ENCODE measurements at places on chromosomes 11 and 22.

DNA sequence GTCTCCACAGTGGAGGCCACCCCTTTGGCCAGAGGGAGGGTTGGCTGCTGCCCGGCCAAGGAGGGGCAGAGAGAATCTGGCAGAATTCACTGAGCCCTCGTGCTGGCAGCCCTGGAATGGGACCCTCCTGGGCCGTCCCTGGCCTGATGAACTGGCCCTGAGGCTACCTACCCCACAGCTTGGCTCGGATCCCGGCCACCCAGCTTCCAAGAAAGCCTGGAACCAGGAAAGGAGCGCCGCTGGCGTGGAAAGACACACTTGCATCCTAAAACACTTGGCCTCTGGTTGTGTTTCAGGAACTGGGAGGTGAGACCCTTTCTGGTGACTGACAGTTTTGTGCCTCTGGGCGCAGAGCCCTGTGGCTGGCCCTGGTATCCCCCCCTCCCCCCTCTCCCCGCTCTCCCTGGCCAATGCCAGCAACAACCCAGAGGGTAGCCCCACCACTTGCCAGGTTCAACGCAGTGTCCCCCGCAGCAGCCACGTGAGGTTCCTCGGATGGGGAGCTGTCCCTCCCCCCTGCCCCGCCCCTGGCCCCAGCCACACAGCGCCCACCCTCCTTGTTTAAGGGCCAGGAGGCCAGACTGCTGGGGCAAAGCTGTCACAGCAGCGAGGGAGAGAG lies 693 bp downstream of the NFAM1 start:
- DNase-seq: no peak

DNA sequence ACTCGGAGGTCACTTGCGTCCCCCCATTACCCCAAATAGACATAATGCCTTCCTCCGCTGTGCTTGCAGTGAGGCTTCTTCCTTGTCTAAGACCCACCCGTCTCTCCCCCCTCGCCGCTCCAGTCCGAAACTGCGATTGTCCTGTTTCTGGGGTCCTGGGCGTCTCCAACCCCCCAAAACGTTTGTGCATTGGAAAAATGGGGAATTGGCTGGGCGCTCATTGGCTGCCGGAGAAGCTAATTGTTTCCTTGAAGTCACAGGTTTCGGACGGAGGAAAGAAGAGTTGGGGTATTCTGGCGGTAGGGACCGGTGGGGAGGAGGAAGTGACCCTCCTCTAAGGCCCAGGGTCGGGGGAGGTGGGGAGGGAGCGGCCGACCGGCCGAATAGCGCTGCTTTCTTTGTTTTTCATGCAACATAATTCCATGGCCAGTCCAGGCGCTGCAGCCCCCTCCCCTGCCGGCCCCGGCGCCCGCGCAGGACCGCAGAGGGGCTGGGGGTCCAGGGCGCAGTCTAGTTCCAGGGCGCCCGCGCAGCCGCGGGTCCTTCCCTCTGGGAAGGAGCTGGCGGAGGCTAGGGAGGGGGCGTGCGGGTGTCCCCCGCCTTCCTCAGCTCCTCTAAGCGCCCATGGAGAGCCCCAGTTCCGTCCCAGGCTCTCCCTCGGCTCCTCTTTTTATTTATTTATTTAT lies 12.7 kb upstream of the CPT1A start:
- no peak for DNase-seq

- no peak for DNase-seq
Measured at GRCh38 chr11:78078218-78079167, 1.2 kb downstream of the NDUFC2 start.

DNA sequence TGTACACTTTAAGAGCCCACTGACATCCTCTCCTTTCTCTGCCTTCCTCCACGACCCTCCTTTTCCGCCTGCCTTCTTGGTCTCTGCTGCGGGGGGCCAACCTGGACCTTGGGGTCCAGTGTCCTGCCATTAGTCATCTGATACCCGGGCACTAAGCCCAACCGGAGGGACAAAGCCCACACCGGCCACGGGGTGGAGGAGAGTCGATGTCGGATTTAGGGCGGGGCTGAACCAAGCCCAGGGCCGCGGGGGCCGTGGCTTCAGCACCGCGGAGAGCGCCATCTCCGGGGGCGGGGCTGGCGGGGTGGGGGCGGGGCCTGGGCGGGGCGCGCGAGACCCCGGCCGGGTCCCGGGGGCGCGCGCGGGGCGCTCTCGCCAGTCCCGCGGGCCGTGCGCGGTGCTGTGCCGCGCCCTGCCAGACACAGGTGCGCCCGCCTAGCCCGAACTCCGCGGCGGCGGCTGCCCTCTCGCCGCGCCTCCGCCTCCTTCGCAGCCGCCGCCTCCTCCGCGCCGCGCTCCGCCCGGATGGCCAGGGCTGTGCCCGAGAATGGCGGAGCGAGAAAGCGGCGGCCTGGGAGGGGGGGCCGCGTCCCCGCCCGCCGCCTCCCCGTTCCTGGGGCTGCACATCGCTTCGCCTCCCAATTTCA lies at the start of gene MAPK8IP1:
TSS of gene MAPK8IP1 (plus strand) at position 378 of the 647 bp plus-strand sequence. CDS start at position 548, 170 bp downstream.
- peak; percentile 35 for DNase-seq

DNA sequence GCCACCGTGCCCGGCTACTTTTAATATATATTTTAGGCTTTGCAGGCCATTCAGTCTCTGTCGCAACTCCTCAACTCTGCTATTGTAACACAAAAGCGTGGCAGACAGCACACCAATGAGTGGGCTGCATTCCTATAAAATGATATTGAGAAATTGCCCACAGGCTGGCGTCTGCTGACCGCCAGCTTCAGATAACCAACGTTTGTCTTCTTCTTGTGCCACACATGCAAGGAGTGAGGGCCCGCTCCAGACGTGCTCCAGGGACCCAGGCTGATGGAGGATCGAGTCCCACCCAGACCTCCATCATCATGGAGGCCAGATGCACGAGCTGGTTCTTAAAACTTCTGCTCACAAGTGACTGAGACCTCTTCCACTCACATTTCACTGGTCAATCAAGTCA lies 35.4 kb upstream of the LINC01488 start:
- DNase-seq: no peak

All from activated T-cell treated with anti-CD3 and anti-CD28 coated beads for 1 hour (primary cell).